ENCODE measurements at places on chromosomes 12 and 14.
A peak's percentile ranks its signal among the peaks of the same experiment; 100 is the strongest.

GRCh38 chr12:80189241-80189640 is 89.9 kb downstream of the OTOGL start:
- DNase-seq: no peak

GRCh38 chr12:70584332-70584731 is 52.9 kb downstream of the PTPRB start:
- DNase-seq: no peak

- no peak for DNase-seq
Measured at GRCh38 chr12:107127482-107128430, 34.4 kb upstream of the CRY1 start.

DNA sequence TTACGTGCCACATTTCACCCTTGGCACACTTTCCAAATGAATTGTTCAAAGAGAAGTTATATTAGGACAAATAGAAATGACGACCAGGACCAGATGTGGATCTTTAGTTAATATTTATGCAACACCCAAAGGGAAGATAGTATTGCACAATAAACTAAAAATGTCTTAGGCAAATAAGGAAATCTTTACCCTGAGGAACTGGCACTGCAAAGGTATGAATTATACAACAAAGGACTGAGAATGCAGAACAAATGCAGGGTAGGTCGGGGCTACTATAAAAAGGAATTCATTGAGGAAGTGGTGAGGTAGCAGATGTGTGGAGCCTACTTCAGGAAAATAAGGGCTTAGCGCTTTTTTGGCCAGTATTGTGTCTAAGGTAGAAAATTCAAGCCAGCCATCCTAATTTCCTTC is 3.9 kb upstream of the TMTC2 start:
- no peak for DNase-seq

DNA sequence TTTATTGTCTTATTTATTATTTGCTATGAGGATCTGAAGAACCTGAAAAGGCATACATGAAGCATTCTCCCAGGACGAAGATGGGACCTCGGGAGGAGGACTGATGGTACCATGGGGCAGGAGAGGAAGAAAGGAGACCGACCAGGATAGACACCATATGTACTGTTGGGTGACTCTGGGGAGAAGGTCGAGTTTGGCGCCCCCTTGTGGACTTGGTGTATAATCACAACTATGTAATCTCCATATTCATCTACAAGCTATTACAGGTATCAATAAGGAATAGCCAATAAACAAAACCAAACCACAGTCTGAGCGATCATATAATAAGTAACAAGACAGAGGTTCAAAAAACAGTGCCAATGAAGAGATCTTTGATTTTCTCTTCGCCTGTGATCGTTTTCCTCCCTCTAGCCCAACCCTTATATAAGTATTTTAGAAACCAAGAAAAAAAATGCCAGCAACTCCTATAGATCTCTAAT is 139.1 kb downstream of the SPTSSA start:
- DNase-seq: peak; percentile 53

- DNase-seq: no peak
Measured at GRCh38 chr12:109052097-109052413, 321 bp upstream of the USP30 start.

DNA sequence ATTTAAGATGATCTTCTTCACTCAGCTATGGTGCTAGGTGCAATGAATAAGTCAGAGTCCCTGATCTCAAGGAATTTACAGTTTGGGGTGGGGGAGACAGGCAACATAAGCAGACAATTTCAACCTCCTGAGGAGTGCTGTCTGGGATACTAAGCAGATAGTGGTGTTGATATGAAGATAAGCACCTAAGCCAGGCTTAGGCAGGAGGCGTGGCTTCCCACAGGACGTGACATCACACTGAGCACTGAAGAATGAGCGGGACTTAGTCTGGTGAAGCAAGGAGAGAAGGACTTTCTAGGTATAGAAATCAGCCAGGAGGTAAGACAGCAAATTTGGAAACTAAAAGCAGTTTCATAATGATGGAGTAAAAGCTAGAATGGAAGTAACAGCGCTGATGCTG is 6.8 kb downstream of the PRPH start:
- DNase-seq: no peak

DNA sequence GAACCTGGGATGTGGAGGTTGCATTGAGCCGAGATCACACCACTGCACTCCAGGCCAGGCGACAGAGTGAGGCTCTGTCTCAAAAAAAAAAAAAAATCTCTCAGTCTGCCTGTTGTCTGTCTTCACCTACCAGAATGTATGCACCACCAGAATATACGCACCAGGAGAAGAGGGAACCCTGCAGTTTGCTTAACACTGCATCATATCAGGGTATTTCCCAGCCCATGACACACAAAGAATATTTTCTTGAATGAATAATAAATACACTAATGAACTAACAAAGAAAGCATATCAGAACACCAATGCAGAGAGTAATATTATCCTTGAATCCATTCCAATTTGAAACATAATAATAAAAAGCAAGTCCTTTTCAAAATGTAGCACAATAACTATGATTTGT is 44.2 kb upstream of the FOXN3 start:
- no peak for DNase-seq

DNA sequence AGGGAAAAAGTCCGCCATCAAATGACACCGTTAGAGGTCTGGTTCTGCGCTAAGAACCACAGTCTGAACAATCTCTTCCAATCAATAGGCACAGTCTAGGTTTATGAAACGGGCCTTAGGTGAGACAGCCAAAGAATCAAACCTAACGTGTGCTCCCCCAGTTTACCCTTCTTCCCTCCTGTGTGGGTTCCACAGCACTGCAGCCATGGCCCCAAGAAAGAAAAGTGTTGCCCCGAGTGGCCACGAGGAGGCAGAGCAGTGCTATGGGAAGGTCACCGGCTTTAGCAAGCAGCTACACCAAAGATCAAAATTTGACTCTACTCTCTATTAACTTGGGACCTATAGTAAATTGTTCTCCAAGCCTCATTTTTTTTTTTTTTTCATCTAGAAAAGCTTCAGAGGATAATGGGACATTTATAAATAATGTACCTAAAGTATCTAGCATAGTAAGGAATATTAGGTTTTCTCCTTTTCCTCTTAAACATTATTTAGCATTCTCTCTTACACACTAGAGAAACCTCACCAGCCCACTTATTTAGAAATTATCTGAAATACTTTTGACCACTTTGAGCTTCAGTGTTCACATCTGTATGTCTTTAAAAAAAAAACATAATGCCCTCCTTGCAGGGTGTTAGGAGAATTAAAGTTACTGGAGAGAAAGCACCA is 70.2 kb upstream of the GPHB5 start:
- DNase-seq: peak; percentile 12

- no peak for DNase-seq
Measured at GRCh38 chr14:31239741-31240140, 32.1 kb upstream of the HECTD1 start.

DNA sequence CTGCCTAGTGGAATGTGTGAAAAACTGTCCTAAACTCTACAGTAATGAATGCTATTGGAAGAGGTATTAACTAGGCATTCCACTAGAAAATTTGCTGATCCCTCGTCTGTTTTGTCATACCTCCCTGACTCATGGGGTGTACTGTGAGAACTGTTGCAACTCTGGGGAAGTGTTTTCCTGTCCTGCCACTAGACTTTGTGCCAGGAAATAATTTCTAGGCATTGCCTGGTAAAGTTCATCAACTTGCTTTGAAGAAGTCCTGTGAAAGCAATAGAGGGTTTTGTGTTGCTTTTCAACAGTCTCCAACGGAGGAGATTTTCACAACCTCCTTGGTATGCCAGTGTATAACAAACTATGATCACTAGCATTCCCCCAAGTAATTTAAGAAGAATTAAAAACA is 139.9 kb downstream of the AKAP6 start:
- DNase-seq: no peak

DNA sequence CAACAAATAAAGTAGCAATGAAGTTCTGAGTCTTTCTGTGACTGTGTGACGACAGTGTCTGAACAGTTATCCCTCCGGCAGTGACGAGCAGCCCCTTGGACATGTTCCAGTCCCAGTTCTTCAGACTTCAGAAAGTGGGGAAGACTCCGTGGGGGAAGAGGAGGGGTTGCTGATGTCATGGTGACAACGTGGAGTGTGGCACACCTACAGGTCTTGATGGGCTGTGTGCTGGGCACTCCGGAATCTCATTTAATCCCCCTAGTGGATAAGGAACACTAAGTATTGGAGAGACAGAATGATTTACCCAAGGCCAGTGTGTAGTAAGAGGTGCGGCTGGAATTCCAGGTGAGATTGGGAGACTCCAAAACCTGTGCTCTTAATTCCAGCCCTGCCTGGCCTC is 280.2 kb downstream of the CACNA1C start:
- no peak for DNase-seq

GRCh38 chr12:58204071-58204470 is 262.7 kb downstream of the ATP23 start:
- DNase-seq: no peak

- no peak for DNase-seq
Measured at GRCh38 chr14:35932659-35933159, 106.6 kb downstream of the BRMS1L start.

DNA sequence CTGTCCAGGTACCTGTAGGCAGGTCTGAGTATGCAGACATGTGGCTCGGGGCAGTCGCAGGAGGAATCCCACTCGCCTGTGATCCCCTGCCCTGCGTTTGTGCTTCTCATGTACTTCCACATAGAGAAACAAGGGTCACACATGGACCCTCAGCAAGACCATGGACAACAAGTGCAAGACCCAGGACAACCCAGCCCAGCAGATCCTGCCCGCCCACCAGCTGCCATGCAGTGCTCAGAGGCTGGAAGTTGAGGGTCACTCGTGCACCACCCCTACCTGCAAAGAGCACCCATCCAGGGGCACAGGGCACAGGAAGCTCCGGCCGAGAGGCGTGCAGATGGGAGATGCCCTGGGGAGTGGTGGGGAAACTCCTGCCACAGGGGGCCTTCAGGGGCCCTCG is 67.5 kb upstream of the C14orf180 start:
- DNase-seq: no peak

- no peak for DNase-seq
Measured at GRCh38 chr14:75579338-75579864, 981 bp downstream of the FLVCR2 start.

- no peak for DNase-seq
Measured at GRCh38 chr12:77324763-77325468, 259.5 kb upstream of the E2F7 start.
